Activated naive CD4-positive, alpha-beta T cell treated with anti-CD3 and anti-CD28 coated beads, Interleukin-2, amount 50 U/mL, for 16 hours (primary cell): ENCODE measurements at places on chromosomes 7 and 10.

DNA sequence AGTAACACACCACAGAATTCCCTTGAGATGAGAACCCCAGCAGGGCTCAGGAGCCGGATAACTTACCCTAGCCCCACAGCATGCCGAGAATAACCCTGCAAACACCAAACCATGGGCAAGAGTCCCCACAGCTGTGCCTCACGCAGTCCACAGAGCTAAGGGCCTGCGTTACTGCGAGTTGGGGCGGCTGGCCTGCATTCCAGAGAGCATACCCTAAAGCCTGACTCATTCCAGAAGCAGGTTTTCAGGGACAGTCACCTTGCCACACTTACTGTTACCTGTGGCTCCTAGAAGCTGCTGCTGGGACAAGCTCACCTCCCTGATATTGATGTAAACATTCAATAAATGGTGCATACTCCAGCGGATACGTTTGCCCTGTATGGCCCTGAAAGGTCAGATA lies 18.6 kb downstream of the FGFR2 start:
- DNase-seq, result no peak

DNA sequence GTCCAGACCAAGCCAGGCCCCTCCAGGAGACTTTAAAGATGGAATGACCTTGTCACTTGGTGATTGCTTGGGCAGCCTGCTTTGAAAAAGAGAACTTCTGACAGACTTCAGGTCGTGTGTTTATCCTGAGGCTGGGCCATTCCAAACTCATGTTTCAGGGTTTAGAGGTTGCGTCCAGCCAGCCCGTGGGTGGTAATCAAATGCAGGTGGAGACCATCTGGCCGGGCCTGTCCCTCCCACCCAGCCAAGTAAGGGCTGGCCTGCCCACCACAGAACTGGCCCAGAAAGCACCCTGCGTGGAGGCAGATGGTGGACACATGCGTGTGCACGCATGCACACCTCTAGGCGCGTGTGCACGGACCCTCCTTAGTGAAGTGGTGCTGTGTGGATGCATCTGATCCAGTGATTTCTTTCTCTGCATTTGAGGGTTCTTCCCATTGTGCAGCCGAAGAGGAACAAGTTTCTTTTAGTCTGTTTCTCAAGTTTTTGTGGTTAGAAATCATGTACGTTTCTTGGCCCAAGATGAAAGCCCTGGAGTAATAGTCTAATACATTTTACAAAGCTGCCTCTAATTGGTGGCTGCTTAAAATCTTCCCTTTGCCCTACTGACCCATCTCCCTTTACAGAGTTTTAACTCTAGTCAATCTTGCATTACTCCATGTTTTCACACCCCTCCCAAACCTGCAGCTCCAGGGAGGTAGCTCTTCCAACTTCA lies 43.0 kb downstream of the SUFU start:
- DNase-seq, result no peak

- no peak for DNase-seq
These were observed 449.9 kb downstream of the POM121L12 start for GRCh38 chr7:53485354-53485753.

- DNase-seq, result no peak
These were observed 33.5 kb downstream of the HYCC1 start for GRCh38 chr7:22980422-22980821.

DNA sequence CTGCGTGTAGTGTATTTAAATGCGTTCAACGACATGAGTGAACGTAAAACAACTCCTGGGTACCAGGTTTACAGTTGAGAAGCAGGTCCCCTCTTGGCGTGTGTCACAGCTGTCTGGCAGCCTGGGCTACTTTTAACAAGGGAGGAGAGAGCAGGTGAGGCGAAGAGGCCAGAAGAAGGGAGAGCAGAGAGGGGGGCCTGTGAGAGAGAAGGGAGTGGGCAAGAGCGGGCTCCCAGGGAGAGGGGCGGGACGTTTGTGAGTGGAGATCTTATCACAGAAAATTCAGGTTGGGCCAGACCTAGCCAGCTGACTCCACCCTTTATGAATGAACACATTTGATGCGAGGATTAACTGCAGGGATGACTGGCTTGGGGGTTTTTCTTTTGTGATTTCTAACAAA lies 154.0 kb downstream of the CAMK1D start:
- no peak for DNase-seq

DNA sequence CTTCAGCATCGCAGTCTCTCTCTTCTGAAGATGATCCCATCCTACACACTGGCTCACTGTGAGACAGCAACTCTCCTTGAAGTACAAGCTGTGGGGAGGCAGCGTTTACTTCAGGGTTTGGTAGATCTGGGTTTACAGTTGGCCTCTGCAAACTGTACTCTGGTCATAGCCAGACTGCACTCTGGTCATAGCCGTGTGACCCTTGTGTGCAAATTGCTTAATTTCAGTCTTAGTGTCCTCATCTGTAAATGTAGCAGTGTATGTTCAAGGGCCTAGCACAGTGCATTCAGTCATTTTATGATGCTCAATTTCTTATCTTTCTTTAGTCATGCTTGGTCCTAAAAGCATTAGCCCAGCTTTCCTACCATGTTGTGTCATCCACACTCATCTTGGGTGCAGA lies 188.2 kb downstream of the LRMDA start:
- DNase-seq, result no peak

- DNase-seq, result no peak
These were observed 21.3 kb upstream of the ZMIZ2 start for GRCh38 chr7:44727158-44727936.

DNA sequence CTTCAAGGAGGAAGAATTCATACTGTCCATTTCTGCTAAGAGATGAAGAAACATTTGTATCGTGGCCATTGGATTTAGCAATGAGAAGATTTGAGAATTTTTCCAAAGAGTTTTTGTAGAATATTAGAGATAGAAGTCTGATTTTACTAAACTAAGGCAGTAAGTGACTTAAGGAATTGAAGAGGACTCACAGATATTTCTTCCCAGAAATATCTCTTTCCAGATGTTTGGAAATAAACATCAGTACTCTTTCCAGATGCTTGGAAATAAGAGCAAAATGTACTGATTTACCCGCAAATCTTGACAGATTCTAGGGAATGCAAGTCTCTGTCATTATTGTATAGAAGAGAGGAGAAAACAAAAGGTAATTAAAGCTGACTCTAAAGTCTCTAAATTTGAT lies 91.3 kb downstream of the IMMP2L start:
- no peak for DNase-seq

GRCh38 chr7:92767437-92767836 lies 68.9 kb downstream of the CDK6 start:
- DNase-seq, result no peak

- no peak for DNase-seq
These were observed 19.4 kb downstream of the MCM10 start for GRCh38 chr10:13180788-13181187.

GRCh38 chr7:151228024-151228866 lies 1.2 kb upstream of the ABCF2 start:
- DNase-seq, result no peak

- no peak for DNase-seq
These were observed 213.7 kb upstream of the AOAH start for GRCh38 chr7:36937754-36938563.

DNA sequence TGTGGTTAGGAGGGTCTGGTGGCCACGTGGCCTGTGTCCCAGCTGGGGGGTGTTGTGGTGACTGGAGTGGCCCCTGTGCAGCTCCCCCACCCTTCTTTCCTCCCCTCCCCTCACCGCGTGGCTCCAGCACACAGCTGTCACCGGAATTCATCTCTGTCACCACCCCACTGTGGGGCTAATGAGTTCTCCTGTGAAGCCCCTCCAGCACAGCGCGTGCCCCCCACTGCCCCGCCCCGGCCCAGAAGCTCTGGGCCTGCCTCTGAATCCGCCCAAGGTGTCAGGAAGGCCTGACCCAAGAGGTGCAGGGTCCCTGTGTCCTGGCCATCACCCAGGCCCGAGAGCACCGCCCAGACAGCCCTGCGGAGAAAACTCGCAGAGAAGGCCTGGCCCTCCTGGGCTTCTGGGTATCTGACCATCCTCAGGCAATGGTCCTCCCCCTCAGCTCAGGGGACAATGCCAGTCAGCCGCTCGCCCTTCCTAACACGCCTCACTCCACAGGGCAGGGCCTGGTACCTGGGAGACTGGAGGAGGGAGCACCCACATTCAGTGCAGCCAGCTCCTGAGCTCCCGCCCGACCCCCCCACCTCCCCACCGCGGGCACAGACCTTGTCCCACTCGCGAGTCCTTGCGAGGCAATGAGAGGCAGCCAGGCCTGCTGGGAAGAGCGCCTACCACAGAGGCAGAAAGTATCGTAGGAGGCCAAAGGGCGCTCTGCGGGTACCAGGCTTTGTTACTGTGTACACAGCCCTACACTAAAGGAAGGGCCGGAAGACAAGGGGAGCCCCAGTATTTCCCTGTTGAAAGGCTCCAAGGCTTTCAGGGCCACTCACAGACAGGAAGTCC lies 38.2 kb downstream of the GBX1 start:
- DNase-seq, result no peak

DNA sequence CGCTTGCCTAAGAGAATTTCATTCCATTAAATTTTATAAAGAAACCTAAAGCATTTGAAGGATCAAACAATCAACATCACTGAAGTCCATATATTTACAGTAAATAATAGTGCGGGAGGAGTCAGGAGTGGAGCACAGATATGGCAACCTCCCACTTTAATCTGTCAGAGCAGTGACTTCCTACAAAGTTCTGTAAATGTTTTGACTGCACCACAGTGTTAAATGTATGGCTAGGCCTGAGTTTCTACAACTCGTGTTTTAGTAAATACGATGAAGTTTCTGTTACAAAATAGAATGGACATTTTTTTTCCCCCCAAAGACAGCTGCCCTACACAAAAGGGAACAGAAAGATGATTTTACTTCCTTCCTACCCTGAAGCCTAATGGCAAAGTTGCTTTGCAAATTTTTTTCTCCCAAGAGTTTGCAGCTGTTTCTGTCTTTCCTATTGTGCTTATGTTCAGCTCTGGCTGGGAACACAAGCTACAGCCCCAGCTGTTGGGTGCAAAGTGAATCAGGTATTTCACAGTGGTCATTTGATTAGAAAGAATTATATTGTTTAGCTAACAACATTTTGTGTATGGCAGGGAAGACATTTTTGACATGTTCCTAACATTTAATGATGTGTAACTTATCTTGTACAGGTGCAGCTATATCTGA lies 62.1 kb downstream of the MET start:
- no peak for DNase-seq

DNA sequence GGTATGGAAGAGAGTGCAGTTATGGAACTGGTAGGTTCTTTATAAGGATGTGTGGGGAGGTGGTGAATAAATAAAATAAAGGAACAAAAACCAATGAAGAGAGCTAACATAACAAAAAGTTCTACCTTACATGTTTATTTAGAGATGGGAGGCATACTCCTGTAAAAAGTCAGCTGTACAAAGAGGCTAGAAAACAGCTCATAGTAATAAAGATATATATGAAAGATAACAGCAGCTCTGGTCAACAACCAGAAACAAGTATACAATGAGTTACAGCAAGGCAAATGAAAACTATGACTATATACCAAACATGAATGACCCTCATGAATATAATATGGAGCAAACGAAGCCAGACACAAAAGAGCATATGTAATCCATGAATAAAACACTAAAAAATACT lies 62.0 kb downstream of the FAM13C start:
- DNase-seq, result no peak

DNA sequence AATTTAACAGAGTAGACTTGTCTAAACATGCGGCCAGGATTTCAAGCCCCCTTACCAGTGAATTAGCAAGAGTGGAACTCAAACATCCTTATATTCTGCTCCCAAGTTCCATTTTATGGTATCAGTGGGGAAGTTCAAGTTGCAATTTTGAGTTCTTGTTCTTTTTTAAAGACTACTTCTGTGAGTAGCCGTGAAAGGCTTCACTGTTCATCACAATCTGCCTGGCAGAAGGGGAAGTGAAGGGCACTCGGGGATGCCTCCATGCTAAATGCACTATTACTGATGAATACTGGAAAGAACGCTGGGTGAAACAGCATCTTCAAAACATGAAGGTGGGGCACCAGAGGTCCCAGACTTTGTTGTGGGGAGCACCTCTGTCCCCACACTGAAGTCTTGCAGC lies 22.4 kb upstream of the FGL2 start:
- DNase-seq, result no peak

- DNase-seq, result no peak
These were observed 115.1 kb downstream of the PARD3 start for GRCh38 chr10:34699904-34700517.

DNA sequence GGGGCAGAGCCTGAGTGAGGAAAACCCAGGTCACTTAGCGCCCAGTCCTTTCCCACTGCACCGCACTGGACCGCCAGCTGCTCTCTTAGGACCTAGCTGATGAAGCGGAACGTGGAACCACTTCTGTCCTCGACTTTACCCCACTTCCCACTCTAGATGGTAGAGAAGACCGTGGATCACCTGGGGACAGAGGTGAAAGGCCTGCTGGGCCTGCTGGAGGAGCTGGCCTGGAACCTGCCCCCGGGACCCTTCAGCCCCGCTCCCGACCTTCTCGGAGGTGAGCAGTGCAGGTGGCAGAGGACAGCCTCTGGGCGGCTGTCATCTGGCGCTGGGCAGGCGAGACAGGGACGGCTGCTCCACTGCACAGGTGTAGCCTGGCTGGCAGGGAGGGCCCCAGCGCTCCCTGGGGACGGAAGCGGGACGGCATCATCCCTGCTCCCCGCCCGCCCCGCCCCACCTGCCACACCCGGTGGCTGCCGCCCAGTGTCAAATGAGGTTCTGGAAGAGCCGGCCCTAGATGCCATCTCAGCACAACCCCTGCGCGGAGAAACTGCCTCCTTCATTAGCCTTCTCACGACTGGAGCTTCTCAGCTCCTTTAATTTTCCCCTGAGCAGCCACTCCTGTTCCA lies 11.7 kb downstream of the PLAC9 start:
- DNase-seq, result peak; percentile 15

DNA sequence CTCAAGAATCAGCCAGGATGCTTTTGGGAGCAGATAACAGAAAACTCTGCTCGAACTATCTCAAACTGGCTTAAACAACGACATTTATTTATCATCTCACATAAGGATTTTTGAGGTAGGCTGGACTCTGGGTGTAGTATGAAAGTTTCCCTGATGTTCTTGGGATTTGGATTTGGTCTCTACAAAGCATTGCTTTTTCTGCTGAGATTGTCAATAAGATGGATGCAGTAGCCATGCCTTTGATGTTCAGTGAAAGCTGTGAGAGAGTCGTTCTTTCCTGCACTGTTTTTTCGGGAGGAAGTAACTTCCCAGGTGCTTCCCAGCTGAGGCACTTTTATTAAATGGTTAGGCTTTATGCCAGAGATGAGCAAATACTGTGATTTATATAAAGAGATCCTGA lies 181.1 kb downstream of the PRKG1 start:
- DNase-seq, result no peak
